Fibroblast of the aortic adventitia (primary cell): ENCODE measurements at places on chromosomes 12 and 14.

DNA sequence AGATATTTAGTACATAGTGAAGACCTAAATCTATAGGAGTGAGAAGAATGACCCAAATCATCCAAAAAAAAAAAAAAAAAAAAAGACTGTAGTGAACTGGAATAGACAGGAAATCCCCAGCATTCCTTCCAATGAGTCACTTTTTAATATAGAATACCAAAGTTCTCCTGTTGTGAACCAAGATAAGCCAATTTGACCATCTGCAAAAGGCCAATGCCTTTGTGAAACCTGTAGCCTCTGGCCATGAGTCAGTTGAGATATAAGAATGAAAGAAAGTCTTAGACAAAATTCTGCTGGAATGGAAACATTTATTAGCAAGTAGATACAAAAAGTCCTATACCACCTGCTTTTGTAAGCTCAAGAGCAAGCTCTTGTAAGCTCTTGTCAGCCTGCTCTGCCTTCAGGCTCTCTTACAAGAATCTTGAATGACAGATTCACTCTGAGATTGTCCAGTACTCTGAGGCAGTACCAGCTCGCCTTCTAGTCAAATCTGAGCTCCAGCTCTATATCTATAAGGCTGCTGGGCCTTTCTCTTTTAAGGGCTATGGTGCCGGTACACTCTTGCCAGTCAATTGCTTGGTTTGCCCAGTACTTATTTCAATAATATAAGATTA, 243.0 kb upstream of the TMTC1 start:
- DNase-seq = peak; percentile 94

- no peak for DNase-seq
Measured at GRCh38 chr12:58896278-58896677, 24.0 kb downstream of the LRIG3 start.

DNA sequence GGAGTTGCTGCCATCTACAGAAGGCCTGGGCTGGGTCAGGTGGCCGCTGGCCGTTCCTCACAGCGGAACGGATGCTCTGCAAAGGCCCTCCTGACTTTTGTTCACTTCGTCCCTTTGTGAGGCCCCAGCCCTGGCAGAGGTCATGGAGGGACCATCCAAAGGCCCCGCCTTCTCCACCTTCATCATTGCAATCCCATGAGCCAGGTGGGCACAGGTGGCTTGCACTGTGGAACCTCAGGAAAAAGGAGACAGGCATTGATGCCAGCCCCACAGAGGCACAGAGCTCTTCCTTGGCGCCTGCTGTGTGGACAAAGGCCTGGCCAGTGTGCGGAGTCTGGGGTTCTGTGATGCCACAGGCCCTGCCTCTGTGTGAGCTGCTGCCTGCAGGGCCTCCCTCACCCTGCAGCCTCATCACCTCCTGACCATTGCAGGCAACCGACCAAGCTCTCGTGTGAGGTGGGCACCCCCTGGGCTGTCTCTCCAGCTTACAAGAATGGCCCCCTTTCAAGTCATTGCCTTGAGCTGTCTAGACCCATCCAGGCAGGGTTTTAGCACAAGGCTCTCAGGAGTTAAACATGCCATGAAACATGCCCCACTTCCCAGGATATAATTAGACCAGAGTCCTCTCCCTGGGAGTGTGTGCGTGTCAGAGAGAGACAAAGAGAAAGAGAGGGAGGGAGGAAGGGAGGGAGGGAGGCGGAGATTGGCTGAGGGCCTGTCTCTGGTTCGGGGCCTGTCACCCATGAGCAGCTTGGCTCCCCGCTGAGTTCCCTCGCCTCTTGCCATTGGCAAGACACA, 19.3 kb downstream of the NFKBIA start:
- peak; percentile 95 for DNase-seq

DNA sequence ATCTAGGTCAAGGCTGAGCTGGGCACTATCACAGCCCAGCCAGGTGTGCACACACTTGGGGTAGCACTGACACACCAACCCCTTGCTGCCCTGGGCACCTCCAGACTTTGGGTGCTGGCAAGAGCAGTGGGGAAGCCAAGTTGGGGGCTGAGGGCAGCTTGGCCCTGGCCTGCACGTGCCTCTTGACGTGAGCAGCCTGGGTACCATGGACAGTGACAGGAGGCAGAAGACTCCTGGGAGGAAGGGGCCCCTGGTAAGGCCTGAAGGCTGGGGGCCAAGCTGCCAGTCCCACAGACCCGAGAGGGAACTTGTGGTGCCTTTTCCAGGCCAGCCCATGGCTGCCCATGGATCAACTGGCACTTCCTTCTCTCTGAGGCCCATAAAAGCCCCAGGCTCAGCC, 124.1 kb upstream of the SFSWAP start:
- DNase-seq = no peak

- peak; percentile 12 for DNase-seq
Measured at GRCh38 chr12:7642876-7643309, 22.8 kb downstream of the APOBEC1 start.

- no peak for DNase-seq
Measured at GRCh38 chr14:35286707-35287106, 5.5 kb upstream of the PSMA6 start.

DNA sequence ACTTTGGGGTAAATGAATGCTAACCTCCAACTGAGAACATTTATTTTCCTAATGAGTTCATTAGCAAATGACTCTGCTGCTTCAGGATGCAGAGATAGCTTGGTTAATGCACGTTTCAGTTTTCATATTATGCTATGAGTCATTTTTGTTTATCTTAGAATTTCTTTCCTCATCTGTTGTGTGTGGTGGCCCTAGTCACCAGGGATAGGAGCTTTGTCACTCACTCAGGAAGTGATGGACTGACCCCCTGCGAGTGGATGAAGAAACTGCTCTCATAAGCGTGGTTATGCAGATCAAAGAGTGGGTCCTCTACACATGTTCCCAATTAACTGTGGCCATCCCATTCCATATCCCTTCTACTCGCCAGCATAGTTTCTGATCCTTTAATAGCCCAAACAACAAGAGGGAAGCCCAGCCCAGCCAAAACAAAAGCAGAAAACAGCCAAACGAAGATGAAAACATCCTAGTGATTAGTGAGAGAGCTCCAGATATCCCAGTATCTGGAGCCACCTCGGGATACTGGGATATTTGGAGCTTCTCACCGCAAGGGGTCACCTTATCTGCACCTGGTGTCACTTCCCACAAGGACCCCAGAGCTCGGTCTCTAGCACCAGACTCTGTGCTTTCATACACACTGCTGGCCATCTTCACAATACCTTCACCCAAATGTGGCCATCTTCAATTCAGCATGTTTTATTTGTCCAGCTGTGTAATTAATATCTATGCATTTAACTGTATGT, 8.6 kb downstream of the TC2N start:
- peak; percentile 51 for DNase-seq

DNA sequence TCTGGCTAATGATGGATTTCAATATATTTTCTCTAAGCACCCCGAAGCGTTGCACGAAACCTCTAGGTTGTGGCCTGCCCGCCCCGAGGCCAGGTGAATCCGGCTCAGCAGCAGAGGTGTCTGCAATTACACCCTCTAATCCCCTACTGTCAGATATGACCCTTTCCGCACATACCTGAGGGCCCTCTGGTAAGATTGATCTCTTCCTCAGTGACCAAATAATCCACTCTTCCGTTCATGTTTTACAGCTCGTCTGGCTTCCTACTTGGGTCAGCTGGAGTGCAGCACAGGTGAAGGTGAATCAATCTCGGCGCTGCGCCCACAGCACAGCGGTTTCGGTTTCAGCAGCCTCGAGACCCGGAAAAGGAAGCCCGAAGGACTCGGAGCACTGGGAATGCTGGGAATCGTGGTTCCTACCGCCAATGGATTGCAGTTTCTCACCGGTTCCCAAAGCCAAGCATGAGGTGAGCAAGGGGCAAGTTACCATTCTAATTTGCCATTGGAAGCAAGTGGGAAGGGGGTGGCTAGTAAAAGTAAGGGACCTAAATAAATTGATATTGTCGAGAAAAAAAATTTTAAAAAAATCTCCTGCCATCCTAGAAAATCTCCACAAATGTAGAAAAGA, at the start of gene SYNJ2BP:
SYNJ2BP (minus strand) TSS at position 366 of the 625 bp plus-strand sequence; CDS start at position 239, 127 bp downstream.
- peak; percentile 69 for DNase-seq

GRCh38 chr14:81062816-81063215, 107.4 kb downstream of the TSHR start:
- DNase-seq = peak; percentile 1

DNA sequence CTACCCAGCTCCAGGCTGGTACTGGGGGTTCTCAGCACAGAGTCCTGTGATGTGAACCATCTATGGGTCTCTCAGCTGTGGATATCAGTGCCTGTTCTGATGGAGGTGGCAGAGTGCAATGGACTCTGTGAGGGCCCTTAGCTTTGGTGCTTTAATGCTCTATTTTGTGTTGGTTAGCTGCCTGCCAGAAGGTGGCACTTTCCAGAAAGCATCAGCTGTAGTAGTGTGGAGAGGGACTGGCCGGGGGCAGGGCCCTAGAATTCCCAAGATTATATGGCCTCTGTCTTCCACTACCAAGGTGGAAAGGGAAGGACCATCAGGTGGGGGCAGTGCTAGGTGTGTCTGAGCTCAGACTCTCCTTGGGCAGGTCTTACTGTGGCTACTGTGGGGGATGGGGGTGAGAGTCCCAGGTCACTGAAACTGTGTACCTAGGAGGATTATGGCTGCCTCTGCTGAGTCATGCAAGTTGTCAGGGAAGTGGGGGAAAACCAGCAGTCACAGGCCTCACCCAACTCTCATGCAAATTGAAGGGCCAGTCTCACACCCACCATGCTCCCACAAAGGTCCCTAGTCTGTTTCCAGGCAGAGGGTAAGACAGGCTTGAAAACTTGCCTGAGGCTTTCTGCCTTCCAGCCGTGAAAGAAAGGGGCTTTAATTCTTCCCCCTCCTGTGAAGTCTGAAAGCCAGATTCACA, 878.1 kb downstream of the C12orf50 start:
- DNase-seq = no peak

DNA sequence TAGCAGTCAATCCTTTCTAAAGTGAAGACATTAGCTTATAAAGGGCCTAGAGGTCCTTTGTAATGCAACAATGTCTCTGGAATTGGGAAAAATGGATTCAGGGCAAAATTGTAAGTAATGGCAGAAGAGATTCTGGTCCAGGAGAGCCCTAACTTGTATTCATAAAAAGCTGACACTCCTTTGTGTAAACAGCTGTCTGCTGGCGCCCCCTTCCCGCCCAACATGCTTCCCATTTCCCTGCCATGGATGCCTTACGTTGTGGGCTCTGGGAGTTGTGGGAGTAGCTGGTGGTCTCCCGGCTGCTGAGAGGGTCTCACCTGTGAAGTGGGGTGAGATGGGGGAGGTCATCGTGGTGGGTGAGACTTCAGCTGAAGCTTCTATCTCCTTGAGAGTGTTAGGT, 2.3 kb downstream of the ACRBP start:
- peak; percentile 13 for DNase-seq

- no peak for DNase-seq
Measured at GRCh38 chr14:65032319-65032718, 45.6 kb downstream of the FNTB start.

DNA sequence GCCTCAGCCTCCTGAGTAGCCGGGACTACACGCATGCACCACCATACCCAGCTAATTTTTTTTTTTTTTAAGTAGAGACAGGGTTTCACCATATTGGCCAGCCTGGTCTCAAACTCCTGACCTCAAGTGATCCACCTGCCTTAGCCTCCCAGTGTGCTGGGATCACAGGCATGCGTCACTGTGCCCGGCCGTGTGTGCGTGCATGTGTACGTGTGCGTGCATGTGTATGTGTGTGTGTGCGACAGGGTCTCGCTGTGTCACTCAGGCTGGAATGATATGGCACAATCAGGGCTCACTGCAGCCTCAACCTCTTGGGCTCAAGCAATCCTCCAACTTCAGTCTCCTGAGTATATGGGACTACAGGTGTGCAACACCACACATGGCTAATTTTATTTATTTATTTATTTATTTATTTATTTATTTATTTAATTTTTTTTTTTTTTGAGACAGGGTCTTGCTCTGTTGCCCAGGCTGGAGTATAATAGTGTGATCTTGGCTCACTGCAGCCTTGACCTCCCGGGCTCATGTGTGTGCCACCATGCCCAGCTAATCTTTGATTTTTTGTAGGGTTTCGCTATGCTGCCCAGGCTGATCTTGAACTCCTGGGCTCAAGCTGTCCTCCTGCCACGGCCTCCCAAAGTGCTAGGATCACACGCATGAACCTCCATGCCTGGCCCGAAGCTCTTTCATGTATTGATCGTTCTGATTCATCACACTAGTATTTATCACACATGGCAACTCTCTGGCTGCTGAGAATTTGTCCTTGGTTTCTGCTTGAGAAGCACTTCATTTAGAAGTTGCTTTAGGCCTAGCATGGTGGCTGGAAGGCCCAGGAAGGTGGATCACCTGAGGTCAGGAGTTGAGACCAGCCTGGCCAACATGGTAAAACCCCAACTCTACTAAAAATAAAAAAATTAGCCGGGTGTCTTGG, 35.9 kb upstream of the CLIP1 start:
- no peak for DNase-seq

- DNase-seq = no peak
Measured at GRCh38 chr14:54754623-54755386, 147.8 kb downstream of the GCH1 start.

- no peak for DNase-seq
Measured at GRCh38 chr14:57122129-57122528, 146.6 kb downstream of the EXOC5 start.

- no peak for DNase-seq
Measured at GRCh38 chr14:100427166-100427565, 104.0 kb downstream of the SLC25A47 start.

DNA sequence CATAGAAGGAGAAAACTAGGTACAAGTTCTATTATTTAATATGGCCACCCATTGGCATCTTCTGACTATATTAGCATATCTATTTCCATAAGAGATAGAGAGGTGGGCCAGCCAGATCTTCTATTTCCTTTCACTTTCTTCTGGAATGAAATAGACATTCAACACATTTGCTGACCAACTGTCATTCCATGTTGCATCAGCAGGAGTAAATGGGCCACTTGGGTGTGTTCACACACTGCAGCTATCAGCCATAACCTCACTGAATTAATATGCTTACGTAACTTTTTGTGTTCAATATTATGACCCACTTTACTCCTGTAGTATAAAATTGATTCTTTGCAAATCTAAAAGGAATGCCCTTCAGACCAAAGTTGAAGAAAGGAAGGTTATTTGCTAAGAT, 106.2 kb upstream of the LGR5 start:
- DNase-seq = no peak

GRCh38 chr12:119180380-119181040, 1.8 kb downstream of the HSPB8 start:
- DNase-seq = peak; percentile 74

DNA sequence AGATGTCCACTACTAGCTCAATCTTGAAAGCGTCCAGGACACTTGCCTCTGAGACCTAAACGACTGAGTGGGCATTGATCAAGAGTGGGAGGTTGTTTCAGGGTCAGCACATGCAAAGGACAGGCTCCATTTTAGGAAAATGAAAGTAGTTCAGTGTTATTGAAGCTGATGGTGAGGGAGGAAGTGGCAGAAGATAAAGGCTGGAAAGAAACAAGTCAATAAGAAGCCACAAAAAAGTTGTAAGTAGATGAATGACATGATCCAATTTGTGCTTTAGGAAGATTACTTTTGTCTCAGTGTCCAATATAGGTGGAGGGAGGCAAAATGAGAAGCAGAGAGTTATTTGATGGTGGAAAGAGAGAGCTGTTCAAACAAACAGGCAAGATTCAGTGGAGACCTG, 22.0 kb downstream of the GPR65 start:
- no peak for DNase-seq
